ENCODE measurements at places on chromosomes 12 and 14.

- DNase-seq = no peak
Observed at GRCh38 chr12:132342251-132343227, 13.2 kb upstream of the GALNT9 start.

DNA sequence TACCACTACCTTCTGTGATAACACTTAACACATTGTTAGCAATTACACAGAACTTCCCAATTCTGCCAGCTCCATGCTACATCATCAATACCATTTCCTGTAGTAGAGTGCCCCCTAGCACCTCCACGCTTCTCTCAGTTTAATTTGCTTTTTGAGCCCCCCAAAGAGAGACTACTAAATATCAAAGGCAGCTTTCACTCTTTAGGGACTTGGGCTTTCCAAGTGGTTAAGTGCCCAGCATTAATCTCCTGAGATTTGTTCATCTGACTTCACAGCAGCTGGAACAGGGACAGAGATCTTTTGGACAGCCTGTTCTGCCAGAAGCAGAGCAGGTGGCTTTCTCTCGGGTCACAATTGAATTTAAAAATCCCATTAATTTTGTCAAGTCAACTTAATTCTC, 954.9 kb downstream of the DIO2 start:
- no peak for DNase-seq

GRCh38 chr14:101480747-101481530, 80.4 kb upstream of the DIO3 start:
- DNase-seq = peak; percentile 93

DNA sequence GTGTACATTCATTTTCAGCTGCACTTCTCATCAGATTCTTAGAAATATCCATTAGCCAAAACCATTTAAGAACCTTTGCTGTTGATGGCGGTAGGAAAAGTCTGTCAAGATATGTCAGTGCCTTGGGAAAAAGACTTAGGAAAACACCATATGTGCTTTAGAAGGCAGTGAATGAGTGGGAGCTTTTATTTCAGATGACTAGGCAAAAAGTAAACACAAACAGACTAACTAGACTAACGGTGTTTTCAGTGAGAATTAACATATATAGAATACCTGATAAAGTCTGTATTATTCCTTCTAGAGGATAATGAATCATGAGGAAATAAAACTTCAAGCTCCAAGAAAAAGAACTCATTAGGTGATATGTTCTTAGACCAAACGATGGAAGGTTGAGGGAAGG, 418.9 kb downstream of the NAV3 start:
- DNase-seq = no peak

DNA sequence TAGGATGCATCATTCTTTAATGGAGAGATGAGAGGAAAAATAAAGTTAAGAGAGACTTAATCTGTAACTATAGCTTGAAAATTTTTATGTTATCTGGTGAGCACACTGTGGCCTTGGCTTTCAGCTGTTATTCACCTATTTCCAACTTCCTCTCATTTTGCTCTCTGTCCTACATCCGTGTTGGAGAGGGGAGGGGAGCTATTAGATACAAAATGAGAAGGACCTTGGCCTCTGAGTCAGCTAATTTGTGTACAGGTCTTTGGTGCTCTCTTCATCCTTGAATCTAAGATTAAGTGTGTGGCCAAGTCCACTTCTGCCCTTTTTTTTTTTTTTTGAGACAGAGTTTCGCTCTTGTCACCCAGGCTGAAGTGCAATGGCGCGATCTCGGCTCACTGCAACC, 887 bp upstream of the APOBEC1 start:
- no peak for DNase-seq

DNA sequence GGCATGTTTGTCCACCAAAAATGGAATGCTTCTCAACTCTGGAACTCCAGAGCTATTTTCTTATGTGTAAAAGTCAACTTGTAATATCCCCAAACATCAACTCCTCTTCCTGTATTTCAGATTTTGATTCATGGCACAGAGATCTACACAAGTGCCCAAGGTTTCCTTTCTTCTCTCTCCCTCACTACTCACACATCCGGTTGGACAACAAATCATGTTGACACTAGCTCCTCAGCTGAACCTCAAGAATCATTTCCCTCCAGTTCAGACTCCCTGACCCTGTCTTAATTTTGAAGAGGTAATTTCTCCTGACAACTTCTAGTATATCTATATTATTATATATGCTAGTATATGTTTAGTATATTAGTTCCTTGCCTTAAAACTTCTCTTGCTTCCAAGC, 485.4 kb upstream of the CCDC196 start:
- DNase-seq = no peak

DNA sequence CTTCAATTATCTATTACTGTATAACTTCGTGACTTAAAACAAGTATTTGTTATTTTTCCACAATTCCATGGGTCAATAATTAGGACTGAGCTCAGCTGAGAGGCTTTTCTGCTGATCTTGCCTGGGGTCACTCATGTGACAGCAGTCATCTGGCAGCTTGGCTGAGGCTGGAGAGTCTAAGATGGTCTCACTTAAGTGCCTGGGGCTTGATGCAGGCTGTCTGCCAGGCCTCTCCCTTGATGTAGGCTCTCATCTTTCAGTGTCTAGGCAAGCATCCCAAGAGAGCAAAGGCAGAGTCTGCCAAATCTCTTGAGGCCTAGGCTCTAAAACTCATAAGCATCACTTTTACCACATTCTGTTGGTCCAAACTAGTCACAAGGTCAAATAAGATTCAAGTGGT, 93.2 kb downstream of the NKX2-1 start:
- no peak for DNase-seq

GRCh38 chr14:72675126-72675525, 218.8 kb downstream of the DPF3 start:
- DNase-seq = no peak

GRCh38 chr12:80580254-80580653, 127.2 kb upstream of the MYF6 start:
- peak; percentile 97 for DNase-seq

DNA sequence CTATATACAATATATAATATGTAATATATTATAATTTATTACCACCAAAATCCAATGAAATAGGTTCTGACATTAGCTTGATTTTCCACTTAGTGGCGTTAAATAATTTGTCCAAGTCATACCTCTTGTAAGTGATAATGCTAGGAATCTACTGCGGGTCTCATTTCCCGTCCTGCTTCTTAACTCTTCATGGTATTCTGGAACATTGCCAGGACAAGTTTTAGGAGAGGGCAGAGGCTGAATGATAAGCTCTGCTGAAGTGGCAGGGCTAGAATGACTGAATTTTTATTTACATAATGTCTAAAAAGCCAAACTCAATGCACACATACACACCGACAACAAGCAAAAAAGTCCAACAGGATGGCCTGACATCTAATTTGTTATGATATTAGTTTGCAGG, 70.4 kb upstream of the PTPRQ start:
- no peak for DNase-seq

GRCh38 chr14:76951166-76951565, 77.3 kb downstream of the IRF2BPL start:
- DNase-seq = peak; percentile 60

- DNase-seq = no peak
Observed at GRCh38 chr12:227923-228845, 14.2 kb upstream of the SLC6A12 start.

DNA sequence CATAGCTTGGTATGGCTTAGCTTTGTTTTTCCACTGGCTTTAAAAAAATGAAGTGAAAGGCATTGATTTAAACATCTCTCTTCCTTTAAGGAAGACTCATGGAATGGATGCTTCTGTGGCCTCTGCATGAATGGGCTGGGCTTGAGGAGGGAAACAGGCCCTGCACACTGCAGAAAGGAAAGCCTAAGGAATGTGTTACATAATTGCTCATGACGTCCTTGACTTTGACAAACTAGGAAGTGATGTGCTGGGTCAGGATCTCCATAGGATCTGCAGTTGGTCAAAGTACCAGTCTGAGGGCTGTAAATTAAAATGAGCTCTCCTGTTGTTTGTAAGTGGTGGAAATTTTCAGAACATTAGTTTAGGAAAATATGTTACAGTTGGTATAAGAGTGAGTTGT, 12.7 kb downstream of the SAMD4A start:
- no peak for DNase-seq

DNA sequence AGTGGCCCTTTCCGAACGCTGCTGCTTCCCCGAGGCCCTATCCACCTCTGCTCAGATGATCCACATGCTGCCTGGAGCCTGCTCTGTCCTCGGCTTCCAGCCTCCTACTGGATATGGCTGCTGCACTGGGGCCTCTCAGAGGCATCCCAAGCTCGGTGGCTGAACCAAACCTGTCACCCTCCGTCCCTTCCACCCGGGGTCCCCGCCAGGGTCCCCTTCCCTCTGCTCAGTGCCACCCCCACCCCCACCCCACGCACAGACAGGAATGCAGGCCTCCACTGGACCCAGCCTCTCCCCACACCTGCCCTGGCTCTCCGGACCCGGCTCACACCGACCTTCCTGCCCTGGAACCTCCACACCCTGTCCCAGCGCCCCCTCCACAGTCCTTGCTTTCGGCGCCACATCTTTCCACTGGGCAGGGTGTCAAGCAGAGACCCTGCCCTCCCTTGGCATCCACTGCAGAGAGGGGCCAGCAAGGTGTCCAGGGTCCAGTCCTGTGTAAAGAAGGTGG, 6.1 kb downstream of the CEP170B start:
- no peak for DNase-seq

- DNase-seq = no peak
Observed at GRCh38 chr12:66239295-66239694, 50.3 kb downstream of the IRAK3 start.
